Skeletal muscle cell (primary cell): ENCODE measurements at places on chromosomes 2 and 18.

GRCh38 chr2:219772103-219772635 lies 144.7 kb downstream of the SLC4A3 start:
- no peak for DNase-seq

DNA sequence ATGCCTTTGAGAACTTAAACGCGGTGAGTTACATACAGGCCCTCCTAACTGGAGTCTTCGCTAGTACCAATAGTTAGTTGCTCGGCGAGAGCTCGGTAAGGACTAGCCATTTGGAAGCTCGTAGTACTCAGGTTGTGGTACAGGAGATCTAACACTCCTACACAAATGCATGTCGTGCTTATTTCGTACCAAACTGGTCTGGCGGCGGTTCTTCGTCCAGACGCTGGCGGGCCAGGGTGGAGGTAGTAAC lies 346 bp upstream of the VRK2 start:
- no peak for DNase-seq

- no peak for DNase-seq
These were observed 311.6 kb downstream of the DSC3 start for GRCh38 chr18:30730915-30731314.

DNA sequence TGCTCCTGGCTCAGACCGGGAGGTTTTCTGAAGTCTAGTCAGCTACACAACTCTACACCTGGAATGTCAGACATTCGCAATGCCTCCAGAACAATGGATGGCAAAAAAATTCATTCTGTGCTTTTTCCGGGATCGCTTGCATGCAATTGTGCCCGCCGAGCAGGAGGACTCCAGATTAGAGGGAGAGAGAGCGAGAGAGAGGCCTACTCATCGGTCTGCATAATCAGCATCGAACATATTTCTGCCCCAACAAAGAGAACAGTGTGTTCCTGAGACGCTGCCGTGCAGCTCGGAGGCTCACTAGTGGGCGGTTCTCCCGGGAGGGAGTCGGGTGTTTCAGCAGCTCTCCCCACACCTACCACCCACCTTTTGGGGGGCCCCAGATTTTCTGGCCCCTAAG lies 117.1 kb downstream of the KLHL29 start:
- DNase-seq, result no peak

- no peak for DNase-seq
These were observed 311.8 kb upstream of the ST6GAL2 start for GRCh38 chr2:107197594-107198294.

GRCh38 chr2:198143156-198143555 lies 338.8 kb downstream of the PLCL1 start:
- DNase-seq, result no peak

DNA sequence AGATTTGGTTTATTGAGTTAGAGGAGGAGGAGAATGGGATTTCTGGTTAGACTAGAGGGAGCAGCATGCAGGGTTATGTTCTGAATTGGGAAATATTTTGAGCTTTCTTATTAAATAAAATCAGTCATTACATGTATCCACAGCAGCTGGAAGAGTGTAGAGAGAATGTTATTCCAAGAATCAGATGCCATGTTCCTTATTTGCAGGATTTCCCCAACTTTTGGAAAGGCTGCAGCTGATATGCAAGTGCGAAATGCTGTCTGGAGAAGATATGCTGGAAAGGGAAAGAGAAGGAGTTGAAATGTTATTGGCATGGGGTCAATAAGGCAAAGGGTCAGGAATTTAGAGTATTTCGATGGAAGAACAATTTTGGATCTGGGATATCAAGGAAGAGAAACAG lies 255.8 kb downstream of the MTX2 start:
- no peak for DNase-seq

DNA sequence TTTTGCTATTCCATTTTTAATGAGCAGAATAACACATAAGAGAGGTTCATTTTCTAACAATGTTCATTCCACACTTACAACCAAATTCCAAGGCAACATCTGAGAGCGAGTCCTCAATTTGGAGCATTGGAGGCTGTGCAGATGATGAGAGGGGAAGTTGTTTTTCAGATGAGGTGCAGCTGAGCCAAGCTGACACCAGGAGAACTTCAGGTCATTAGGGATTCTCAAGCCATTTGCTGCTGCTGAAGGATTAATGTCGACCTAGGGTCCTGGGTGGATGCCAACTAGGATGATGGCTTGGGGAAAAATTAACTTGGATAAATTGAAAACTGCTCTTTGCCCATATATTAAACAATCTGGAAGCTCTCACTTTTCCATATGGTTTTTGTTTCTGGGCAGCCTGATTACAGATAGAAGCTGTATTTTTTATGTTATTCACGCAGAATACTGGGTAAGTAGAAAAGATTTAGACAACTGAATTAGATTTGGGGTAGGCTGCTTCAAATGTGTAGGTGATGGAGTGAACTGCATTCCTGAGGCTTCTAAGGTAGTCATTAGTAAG lies 206.4 kb upstream of the SLC39A10 start:
- no peak for DNase-seq

DNA sequence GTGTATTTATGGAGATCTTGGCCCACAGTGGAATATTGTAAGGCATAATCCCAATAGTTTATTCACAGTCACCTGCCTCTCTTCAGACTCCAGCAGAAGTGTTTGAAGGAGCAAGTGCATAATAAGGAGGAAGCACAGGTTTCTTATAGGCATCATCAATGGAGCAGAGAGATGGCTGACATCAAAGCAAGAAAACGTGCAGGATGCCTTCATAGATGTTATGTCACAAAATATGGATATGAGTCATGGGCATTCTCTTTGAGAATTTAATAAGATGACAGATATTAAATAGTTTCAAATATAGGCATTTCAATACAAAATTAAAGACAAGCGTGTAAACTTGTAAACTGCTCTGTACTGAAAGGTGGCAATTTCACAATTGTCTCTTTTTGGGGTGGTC lies 4.0 kb upstream of the RND3 start:
- DNase-seq, result no peak

DNA sequence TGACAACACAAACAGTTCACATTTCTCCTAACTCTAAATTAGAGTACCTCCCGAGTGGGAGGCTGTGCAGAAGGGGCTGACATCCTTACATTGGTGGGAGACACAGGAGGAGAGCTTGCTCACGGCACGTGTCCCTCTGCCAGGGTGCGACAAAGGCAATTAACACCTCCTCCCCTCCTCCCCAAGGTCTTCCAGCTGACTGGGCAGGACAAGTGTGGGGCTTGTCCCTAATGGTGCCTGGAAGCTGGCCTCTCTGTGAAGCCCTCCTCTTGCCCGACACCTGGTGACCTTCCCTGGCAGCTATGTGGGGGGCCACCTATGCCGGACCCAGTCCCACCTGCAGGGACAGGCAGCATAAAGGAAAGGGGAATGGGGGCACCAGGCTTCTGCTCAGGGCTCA lies 57.0 kb downstream of the FAM168B start:
- no peak for DNase-seq

GRCh38 chr2:50309503-50309902 lies 722.4 kb downstream of the NRXN1 start:
- DNase-seq, result no peak

DNA sequence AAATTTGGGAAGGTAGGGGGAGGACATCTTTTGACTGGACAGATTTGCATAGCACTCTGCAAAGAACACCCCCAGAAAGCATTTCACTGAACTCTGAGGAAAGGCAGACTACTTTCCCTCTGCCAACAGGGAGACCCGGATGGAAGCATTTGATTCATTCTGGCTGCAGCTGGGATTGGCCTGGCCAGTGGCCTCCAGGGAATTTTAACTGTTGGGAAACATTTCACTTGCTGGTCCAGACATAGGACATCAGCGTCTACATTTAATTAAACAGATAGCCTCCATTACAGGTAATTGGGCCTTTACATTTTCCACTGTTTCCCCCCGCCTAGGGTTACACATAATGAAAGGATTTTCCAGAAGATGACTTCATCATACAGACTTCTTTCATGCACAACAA lies 92.8 kb downstream of the MARCHF4 start:
- DNase-seq, result peak; percentile 55

- DNase-seq, result no peak
These were observed 17.9 kb upstream of the ARHGAP25 start for GRCh38 chr2:68716604-68717304.

- peak; percentile 48 for DNase-seq
These were observed 96.2 kb downstream of the KLHL29 start for GRCh38 chr2:23480957-23481797.

DNA sequence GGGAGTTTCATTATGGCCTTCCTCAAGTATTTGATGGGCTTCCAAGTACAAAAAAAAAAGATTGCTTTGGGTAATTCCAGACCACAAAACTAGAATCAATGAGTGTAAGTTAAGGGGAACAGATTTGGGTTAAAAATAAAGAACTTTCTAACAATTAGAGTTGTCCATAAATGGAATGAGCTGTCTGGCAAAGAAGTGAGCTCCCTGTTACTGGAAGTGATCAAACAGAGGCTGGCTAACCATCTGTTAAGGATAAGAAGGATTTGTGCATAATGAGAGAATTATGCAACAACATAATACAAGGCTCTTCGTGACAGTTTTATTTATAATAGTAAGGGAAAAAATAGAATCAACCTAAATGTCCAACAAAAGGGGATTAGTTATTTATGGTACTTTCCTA lies 44.6 kb upstream of the ACVR1 start:
- DNase-seq, result no peak

DNA sequence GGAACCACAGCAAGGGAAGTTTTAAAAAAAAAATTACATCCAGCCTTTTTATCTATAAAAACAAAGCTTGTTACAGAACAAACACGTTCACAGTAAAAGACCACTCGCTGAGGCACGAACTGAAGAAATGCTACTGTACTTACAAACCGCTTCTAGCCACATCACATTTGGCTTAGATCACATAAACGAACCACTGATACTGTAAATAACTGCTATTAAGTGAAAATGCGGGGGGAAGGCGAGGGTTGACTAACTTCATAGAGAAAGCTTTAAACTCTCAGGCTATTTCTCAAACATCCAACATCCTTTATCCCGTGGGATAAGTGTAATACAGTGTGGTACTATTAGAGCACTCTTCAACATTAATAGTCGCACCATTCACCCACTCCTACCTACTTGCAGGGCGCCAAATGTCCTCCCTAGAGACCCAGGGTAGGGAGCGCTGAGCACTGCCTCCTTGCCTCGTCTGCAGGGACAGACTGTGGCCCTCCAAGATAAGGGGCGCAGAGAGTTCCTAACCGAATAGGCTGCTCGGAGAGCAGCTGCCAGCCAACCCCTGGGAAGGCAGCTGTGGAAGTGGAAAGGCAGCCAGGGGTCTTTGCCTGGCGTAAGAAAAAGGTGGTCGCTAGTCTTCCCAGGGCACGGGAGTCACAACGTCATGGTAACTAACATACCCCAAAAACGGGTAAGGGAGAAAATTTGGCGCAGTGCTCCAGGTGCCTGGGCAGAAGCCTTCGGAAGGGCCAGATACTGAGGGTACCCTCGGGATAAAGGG lies 854 bp downstream of the GPR155 start:
- DNase-seq, result no peak

DNA sequence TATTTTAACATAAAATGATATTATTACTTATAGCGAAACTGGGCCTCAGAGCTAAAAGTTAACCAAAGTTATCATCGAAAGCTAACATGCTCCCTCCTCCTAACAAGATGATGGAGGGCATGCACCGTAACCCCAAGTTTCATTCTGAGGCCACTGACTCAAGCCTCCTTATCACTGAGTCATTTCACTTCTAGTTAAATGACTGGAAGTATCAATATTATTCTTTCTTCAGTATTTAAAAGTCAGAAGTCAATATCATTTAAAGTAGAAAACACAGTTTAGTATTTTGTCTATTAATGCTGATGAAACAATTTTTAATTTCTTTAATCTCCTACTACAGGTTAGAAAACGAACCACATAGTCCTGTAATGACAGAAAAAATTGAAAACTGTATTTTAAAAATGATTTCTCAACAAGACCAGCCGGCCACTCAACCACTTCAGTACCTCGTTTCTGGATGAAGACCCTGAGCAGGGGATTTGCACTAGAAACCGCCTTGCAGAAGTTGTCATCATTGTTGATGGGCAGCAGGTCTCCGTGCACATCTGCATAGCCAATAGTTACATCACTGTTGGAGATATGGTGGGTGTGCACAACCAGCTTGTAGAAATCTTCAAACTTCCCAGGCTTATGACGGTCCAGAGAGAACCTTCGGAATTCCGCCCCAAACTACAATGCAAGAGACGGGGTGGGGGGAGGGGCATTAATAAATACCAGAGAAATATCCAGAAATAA lies 44.9 kb downstream of the PARD6G start:
- DNase-seq, result no peak

GRCh38 chr2:60530660-60531281 lies 22.7 kb downstream of the BCL11A start:
- no peak for DNase-seq

GRCh38 chr2:95052307-95052706 lies 26.8 kb downstream of the MAL start:
- DNase-seq, result no peak

- no peak for DNase-seq
These were observed 21.6 kb downstream of the DARS1 start for GRCh38 chr2:135963841-135964240.

- DNase-seq, result no peak
These were observed 269.8 kb downstream of the TMX3 start for GRCh38 chr18:68445136-68445535.

DNA sequence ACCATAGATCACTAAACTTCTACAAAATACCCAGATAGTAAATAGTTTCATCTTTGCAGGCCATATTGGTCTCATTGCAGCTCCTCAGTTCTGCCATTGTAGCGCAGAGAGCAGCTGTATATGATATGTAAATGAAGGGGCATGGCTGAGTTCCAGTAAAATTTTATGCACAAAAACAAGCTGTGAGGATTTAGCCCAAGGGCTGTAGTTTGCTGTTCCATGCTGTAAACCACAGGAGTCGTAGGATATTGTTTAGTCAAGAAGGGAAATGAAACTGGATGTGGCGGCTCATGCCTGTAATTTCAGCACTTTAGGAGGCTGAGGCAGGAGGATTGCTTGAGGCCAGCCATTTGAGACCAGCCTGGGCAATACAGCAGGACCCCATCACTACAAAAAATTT lies 83.0 kb downstream of the MGAT5 start:
- no peak for DNase-seq

DNA sequence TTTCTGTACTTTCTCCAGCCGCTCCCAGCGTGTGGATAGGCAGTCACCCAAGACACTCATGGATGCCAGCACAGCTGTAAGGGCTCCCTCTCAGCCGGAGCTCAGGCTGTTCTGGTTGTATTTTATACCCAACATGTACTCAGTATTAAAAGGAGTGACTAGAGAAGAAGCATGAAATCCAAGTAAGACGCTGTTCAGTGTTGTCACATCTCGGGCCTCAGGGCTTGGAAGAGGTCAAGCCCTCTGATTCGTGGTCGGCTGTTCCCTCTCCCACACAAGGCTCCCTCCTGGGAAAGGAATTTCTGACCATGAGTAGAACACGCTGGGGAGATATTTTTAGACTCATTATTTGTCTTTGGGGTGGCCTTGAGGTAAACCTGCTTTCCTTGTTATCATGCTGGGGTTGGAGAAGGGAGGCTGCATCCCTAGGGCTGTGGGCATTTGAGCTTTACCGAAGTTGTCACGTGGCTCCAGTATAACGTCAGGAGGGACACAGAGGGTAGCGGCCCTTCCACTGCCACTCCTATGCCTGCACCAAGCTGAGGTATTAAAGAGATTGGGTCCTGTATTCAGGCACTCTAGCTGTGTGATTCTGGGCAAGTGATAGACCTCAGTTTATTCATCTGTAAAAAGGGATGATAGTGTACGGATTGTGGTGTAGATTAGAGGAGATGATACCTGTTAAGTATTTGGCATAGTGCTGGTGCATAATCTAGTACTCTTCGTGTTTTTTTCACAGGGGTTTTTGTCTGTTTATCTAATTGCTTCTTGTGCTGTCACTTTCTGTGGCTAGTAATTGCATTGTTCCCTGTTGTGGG lies 34.1 kb downstream of the HK2 start:
- DNase-seq, result no peak
